LHCN-M2 (cell line): ENCODE measurements at places on chromosomes 7 and 10. TPM values are rescaled to one million over a fixed set of nuclear protein-coding genes. Genes with fewer than 3 reads are reported as not detected.
A peak's percentile ranks its signal among the peaks of the same experiment; 100 is the strongest.

Gene R3HCC1L
- total RNA-seq: 10.4 and 14.0 TPM in 2 replicates

GRCh38 chr7:64905133-64905532 lies 2.1 kb downstream of the ZNF273 start:
- no peak for DNase-seq

DNA sequence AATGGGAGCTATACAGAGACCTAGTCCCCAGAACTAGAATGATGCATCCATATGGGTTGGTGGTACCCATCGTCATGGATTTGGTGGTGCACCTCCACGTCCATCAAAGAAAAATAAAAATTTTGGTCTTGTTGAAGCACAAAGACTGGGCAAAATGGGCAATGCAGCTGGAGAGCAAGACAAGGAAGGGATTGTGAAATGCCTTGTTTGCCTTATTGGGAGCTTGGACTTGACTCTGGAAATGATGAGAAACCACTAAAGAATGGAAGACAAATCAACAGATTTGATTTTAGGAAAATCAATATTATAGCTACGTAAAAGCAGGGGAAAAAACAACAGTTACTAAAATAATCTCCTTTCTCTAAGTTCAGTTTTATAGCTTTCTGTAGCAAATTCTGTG lies 150.9 kb downstream of the CPED1 start:
- DNase-seq: no peak

DNA sequence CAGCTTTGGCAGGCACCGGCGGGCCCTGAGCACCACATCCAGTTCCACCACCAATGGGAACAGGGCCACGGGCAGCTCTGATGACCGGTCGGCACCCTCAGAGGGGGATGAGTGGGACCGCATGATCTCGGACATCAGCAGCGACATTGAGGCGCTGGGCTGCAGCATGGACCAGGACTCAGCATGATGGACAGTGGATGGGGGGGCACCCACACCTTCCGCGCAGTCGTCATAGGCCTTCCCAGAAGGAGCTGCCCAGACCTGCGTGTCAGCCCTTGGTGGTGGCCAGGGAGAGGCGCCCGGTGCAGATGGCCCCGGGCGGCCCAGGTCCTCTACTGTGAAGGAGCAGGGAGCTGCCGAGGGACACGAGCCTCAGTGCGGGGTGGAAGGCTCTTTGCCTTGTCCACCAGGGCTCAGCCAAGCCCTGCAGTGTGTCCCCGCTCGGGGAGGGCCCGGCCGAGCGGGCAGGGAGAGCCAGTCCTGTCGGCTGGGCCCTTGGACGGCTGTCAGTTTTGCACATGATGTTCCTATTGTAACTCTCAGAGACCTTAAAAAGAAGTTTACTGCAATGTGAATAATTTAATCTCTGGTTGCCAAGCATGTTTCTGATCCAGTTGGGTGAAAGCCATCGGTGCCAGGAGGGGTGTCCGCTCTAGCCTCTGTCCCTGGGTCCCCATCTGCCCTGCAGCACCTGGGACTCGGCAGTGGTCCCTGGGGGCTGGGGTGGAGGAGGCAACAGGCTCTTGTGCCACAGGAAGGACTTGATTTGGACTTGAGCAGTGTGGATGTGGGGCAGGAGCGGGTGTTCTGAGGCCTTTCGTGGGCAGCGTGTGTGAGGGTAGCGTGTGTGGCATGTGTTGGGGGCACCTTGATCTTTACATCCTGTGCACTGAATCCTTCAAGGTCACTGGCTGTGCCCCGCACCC lies 12.6 kb downstream of the NACAD start:
- no peak for DNase-seq

DNA sequence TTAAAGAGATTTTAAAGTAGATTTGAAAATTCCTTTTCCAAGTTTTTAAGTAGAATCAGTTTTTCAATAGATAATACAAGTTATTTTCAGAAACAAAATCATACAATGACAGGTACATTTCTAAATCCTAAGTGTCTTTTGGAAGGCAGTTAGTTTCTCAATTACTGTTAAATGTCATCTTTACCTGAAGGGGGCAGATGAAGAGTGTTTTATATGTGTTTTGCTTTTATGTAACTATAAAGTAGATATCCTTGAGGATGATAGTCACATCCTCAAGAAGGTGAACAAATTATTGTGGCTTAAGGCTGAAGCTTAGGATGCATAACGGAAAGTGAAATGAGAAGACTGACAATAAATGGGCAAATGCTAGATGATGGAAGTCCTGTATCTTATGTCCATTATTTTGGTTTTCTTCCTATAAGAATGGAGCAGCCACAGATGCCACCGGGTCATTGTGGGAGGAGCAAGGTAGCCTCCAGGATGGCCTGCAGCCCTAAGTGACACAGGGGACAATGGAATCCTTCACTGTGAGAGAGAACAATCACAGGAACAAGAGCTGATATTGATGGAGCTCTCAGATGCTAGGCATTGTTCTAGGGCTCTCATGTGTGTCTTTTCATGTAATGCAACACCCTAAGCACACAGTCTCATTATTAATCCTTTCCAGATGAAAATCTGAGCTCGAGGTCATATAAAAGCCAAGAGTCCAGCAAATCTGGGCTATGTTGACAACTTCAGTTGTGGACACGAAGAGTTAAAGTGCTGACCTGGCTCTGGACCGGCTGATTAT lies 14.1 kb upstream of the MKX start:
- no peak for DNase-seq

Gene EPDR1
- 99.6 and 105 TPM in 2 replicates for total RNA-seq

DNA sequence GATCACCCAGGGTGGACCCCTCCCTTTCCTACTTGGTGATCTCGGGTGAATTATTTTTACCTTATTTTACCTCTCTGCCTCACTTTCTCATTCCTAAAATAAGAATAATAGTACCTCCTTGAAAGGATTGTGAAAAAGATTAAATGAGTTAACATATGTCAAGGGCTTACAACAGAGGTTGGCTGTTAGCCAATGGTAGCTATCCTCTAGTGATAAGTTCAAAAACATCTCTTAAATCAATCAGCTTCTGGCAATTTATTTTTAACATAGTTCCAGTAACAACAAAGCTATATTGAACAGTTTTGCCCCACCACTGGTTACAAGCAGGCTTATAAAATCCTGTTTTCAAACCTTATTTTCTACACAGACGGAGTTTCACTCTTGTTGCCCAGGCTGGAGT lies 45.4 kb downstream of the TMEM168 start:
- no peak for DNase-seq

Gene NME8
- total RNA-seq: not detected in 2 replicates

DNA sequence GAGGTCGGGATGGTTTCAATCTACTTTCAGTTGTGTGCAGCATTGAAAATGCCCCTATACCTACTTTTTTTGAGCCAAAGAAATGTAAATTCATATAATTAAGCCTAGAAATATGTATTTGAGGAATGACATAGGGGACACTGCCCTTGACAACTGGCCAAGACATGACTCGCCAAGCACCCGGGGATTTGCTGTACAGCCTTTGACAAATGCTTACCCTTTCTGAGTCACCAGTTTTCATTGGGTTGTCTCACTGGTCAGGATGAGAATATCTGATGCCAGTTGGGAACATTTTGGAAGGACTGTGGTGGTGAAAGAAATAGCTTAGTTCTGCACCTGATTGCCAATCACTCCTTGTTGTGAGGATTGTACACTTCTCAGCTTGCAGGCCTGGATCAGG lies 166.8 kb upstream of the HABP2 start:
- peak; percentile 39 for DNase-seq

GRCh38 chr10:109762555-109762954 lies 160.8 kb downstream of the XPNPEP1 start:
- no peak for DNase-seq

- no peak for DNase-seq
Measured at GRCh38 chr10:123146013-123146893, 1.7 kb upstream of the HMX2 start.

DNA sequence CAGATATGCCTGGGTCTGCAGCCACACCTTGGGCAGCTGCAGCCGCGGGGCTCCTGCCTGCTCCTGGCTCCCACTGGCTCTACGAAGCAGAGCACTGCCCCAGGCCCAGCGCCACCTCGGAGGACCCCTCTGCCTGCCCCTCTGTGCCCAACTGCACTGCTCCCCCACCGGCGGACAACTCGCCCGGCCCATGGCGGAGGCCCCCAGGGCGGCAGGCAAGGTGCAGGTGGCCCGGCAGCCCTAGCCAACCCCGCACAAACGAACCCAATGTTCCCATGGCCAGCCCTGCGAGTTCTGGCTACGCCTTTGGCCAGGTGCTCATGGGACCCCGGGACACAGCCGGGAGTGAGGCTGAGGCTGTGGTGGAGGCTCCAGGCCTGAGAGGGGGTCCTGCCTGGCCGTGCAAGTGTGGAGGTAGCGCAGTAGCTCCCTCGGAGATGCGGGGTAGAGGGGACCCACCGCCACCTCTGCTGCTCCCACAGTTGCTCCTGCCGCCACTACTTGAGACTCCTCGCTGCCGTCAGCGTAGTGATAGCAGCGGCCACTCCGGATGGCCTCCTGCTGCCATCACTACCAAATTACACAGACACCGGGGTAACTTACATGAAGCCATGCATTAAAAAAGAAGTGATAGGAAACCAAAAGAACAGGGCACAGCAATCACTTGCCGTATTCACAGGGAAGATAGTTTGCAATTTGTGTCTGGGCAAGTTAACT lies 97.3 kb upstream of the SP4 start:
- DNase-seq: no peak

Gene BBIP1
- 23.1 and 27.8 TPM in 2 replicates for total RNA-seq

DNA sequence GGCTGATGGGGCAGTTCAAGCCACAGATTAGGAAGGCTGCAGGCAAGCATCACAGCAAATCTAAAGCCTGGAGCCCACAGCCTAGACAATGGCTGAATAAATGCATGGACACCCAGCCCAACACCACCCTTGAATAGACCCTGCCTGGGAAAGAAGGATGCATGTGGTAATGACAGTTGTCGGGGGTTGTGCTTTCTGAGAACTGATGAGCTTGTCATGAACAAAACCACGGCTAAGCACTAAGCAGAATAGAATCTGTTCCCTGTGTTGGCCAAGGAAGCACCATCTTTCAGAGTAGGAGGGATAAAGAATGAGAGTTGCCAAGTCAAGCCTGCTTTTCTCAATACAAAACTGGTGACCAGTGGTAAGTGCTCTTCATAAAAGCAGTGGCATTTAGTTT lies 66.1 kb upstream of the JCAD start:
- no peak for DNase-seq

DNA sequence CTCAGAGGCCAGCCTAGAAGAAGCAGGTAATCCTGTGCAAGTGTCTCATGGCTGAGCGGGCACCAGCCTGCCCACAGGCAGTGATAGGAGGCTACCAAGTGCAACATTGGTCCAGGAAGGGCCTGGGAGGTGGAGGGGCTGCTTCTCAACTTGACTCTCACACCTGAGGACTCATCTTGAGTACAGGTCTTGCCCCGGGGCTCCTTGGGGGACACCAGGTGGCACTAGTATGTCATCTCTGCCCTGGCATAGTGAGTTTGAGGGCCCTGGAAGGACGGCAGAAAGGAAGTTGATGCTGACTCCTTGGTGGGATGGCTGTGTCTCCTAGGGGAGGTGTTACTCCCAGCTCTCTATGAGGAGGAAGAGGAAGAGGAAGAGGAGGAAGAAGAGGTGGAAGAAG lies 2.3 kb downstream of the CCDC136 start:
- DNase-seq: no peak

- DNase-seq: peak; percentile 46
Measured at GRCh38 chr10:127887541-127888415, 5.0 kb downstream of the CLRN3 start.

Gene FXYD4
- total RNA-seq: not detected in 2 replicates

DNA sequence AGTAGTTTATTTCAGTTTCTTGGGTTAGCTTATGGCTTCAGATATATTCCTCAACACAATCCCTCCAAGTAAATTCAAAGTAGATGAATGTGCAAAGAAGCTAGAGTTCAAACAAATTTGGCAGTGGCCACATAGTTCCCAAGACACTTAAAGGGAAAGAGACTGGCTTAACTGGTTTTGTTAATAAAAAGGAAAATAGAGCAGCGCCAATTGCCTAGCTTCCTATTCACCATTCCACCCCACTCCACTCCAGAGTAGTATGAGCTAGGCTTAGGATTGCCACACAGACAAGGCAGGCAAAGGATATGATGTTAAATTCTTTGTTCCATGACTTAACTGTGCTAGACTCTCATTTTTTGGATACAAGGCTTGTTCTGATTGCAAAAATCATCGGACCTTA lies 2.0 kb downstream of the XRCC2 start:
- DNase-seq: no peak

Gene CAMK2B
- 0.06 TPM in 2 replicates for total RNA-seq

GRCh38 chr7:1151653-1152425 lies 8.2 kb downstream of the ZFAND2A start:
- no peak for DNase-seq

DNA sequence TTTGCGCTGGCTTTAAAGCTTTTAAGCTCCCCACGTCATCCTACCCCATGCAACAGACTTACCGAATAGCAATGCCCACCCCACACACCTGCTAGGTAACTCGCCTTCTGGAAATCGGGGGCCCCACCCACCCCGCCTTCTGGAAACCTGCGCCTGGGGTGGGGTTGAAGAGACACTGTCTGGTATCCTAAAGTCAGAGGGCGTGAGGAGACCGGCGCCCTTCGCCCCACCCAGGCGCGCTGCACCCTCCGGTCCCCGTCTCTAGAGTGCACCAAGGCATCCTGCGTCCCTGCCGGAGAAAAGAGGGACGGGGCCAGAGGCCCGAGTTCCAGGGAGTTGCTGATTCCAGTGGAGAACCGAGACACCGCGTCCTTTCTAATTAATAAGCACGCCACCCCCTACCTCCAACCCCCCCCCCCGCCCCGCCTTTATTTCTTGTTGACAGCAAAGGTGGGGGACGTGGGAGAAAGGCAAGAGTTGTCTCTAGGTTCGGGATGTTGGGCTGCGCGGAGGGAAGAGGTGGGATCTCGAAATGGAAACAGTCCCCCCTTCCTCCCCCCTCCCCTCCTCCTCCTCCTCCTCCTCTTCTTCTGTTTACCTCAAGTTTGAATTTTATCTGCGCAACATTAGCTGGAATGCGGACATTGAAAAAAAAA lies 220.9 kb upstream of the MKLN1 start:
- DNase-seq: peak; percentile 34

Gene KNDC1
- 0.11 TPM in 1 of 2 replicates, not detected in the other for total RNA-seq

Gene NKX1-2
- not detected in 2 replicates for total RNA-seq

Gene STEAP1
- 33.7 and 41.3 TPM in 2 replicates for total RNA-seq

GRCh38 chr7:159027056-159027788 lies 117.4 kb downstream of the VIPR2 start:
- DNase-seq: peak; percentile 18

GRCh38 chr10:80890146-80890545 lies 352.4 kb downstream of the SH2D4B start:
- no peak for DNase-seq

Gene CTBP2
- total RNA-seq: 51.1 and 51.9 TPM in 2 replicates

Gene IL15RA
- total RNA-seq: 0.17 TPM in 1 of 2 replicates, not detected in the other

Gene ATP6V0E2
- total RNA-seq: 3.8 and 6.9 TPM in 2 replicates

- no peak for DNase-seq
Measured at GRCh38 chr10:121526135-121526790, 72.0 kb downstream of the FGFR2 start.

Gene GPR22
- not detected in 2 replicates for total RNA-seq
